ENCODE measurements at places on chromosomes 7 and 10.

- no peak for DNase-seq
Measured at GRCh38 chr10:77896058-77896457, 30.5 kb downstream of the DLG5 start.

GRCh38 chr10:33706191-33706590 is 371.7 kb upstream of the NRP1 start:
- no peak for DNase-seq

- DNase-seq: no peak
Measured at GRCh38 chr7:92761391-92762097, 74.8 kb downstream of the CDK6 start.

DNA sequence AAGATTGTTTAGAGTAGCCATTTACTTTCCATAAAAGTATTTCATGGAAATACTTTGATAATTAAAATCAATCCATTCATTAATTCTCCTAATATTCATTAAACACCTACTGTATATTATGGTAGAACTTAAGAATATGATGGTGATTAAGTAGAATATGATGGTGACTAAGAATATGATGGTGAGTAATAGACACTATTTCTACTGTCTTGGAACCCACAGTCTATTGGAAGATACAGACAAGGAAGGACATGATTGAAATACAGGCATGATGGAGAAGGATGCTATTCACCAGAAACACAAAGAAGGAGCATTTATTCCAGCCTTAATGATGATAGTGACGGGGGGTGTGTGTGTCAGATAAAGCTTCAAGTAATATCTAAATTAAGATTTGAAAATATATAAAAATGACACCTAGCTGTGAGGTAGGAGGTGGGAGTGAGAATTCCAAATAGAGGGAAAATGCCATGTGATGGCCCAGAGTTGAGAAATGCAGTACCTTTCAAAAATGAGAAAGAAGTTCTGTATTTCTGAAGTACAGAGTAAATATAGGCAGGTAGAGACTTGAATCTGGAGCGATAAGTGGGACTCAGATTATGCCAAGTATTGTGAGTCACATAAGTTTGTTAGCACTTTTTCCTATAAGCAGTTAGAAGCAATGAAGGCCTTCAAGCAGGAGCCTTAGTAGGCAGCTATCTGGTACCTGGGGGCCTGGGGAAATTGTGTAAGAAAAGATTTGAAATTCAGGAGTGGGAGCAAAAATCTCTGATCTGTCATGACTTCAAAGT is 12.5 kb upstream of the CDK13 start:
- no peak for DNase-seq

DNA sequence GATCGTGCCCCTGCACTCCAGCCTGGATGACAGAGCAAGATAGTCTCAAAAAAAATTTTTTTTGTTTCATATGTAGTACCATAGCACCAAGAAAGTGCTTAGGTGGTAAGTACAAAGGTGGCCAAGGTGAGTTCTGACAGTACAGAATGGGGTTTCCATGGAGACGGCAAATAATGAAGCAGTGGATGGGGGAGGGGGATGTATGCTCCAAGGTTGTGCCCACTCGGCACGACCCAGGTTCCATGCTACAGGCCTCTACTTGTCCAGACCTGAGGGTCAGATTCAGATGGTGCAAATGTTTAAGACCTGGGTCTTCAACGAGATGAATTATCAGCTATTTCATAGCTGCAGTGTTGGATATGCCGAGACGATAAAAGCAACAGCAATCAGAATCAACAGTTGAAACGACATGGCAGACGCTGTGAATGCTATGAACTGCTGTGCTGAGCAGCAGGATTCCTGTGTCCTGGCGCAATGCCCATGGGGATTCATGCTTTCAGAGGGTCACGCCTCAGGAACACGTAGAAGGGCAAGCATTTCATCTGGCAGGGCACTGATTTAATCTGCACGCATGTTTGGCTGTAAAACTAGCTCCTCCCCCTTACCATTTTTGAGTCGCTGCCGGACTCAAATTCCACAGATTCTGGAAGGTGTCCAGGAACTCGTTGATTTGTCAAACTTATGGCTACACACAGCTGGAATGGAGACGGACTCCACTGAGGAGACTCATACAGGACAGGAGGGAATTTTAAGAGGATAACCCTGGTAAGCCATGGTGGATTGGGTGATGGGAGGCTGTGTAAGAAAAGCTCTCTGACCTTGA is 256.5 kb downstream of the FRMD4A start:
- no peak for DNase-seq
